Stimulated activated CD8-positive, alpha-beta memory T cell treated with anti-CD3 and anti-CD28 coated beads, Interleukin-4, amount 100 ng/mL, for 24 hours (primary cell): ENCODE measurements at places on chromosomes 11 and 22.
A peak's percentile ranks its signal among the peaks of the same experiment; 100 is the strongest.

GRCh38 chr11:20342347-20343141, 21.0 kb upstream of the HTATIP2 start:
- no peak for DNase-seq

GRCh38 chr11:44430140-44430539, 120.2 kb upstream of the ALX4 start:
- no peak for DNase-seq

- no peak for DNase-seq
These were observed 1.1 kb downstream of the DHCR7 start for GRCh38 chr11:71446942-71447688.

GRCh38 chr11:28702450-28702790, 594.2 kb downstream of the METTL15 start:
- no peak for DNase-seq

DNA sequence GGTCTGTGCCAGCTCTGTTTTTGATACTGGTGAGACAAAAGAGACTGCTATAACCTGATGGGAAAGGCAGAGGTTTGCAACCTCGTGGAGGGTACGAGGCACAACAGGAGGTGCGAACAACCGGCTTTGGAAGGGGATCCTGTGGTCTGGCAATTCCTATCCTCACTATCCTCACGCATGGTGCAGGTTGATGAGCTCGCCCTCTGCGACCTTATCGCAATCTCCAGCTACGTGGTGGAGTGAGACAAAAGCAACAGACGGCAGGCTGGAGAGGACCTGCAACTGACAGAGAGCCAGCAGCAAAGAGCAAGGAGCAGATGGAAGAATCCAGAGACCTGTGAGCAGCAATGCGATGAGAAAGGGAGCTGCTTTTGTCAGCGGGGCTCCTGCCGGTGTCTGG, 47.3 kb upstream of the TSKU start:
- no peak for DNase-seq

- DNase-seq = no peak
These were observed 69.4 kb upstream of the HORMAD2 start for GRCh38 chr22:30010789-30011405.

DNA sequence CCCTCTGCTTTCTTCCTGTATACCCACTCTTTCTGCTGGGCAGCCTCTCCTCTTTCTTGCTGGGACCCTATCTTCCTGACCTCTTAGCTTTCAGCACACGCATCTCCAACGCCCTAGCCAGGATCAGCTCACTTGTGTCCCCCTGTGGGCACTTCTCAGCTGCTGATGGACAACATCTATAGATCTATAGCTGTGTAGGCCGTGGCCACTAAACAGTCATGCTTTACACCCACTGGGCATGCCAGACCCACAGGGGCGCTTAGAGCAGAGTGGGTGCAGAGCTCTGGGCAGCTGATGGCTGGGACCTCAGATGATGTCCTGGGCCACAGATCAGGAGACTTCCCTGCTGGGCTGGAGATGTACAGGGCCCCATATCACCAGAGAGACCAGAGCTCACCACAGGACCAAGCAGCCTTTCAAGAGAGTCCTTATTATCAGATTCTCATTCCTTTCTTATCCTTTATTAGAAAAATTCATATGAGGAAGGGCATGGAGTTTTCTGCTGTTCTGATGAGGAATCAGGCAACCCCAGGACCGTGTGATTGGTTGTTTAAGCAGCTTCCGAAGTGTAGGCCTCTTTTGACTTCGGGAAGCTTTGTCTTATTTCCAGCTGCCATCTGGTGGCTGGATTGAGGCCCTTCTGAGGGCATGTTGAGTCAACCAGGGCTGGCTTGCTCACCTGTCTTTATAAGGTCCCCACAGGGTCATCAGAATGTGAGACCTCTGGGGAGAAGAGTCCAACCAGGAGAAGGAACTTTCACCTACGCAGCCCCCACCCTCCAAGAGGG, 60.5 kb downstream of the OSBP2 start:
- DNase-seq = peak; percentile 12

- DNase-seq = no peak
These were observed 125.1 kb upstream of the ZBED5 start for GRCh38 chr11:10982704-10983510.

GRCh38 chr22:30702856-30703255, 8.2 kb downstream of the OSBP2 start:
- DNase-seq = no peak

DNA sequence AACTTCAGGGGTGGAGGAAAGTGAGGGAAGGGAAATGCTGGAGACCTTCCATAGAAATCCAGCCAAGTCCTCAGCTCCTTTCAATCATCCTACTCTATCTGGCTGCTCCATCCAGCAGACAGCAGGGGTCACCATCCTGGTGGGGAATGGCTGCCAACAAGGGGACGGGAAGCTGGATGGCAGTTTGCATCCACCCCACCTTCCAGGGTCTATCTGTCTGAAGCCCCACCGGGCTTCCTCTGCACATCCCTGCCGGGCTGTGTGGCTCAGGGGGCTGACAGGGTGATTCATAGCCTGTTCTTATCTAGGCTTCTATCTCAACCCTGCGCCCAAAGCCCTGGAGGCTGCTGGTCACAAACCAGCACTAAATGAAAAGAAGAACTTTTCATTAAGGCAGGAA, 1.1 kb downstream of the SYTL2 start:
- no peak for DNase-seq

- no peak for DNase-seq
These were observed 13.0 kb upstream of the GNAZ start for GRCh38 chr22:23057331-23057730.

- no peak for DNase-seq
These were observed 231.2 kb downstream of the NTM start for GRCh38 chr11:131601586-131601985.

- DNase-seq = no peak
These were observed 15.2 kb upstream of the NUP160 start for GRCh38 chr11:47863189-47863897.

GRCh38 chr11:83836883-83837654, 550.9 kb upstream of the CCDC90B start:
- DNase-seq = no peak

DNA sequence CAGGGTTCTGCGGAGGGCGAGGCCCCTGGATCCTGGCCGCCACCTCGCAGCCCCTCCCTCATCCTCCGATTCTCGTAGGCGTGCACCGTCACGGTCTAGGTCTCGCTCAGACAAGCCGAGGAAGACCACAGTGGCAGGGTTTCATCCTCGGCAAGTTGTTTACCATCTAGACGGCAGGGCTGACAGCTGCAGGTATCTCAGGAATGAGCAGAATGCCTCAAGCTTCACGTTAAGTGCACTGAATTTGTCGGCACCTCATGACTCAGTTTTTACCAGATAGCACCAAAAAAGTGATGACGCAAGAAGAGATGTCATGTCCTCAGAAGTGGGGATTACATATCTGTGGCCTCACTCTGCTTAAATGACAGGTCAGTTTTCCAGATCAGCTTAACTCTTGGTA, 35.1 kb downstream of the WT1 start:
- no peak for DNase-seq

- no peak for DNase-seq
These were observed 19.9 kb upstream of the ARAP1 start for GRCh38 chr11:72772059-72772458.

DNA sequence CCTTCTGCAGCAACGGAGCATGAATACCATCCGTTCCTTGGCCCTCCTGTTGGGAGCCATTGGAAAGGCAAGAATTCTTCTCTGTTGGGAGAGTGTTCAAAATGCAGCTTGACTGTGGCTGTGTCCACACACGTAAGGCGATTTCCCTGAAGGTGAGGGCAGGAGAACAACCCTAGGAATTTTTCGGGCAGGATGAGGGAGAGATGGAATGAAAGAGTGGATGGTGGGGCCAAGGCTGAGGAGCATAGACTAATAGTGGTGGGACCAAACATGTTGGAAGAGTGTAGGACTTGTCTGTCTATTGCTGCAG, 924.9 kb downstream of the TBC1D22A start:
- no peak for DNase-seq

- no peak for DNase-seq
These were observed 24.5 kb upstream of the SERPIND1 start for GRCh38 chr22:20749453-20749852.

DNA sequence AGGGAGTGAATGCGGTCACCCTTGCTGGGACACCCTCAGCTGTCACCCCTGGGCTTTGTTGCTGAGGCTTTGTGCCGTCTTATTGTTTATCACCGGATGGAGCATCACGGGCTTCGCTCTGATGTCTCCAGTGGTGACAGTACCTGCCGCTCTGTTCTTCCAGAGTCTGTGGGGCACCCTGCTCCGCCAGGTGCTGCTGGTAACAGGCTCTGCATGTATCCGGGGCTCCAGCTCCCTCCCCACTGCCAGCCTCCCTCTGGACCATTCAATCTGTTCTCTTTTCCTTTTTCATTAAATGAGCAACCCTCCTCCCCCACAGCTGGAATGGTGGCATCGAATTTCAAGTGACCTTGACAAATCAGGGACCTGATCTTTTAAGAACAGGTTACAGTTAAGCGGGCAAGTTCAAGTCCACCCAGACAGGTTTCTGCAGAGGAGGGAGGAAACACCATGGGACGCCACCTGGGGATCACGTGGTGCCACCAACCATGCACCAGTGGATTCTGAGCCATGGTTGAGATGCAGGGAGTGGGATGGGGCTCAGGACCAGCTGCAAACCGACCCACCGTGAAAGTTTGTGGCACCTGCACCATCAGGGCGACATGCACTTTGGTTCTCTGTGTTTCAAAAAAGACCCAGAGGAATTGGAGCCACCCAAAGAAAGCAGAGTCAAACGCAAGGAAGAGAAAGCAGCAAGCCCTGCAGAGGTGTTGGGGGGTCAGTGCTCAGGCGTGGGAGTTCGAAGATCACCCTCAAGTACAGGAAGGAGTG, 89.3 kb downstream of the BCR start:
- no peak for DNase-seq

DNA sequence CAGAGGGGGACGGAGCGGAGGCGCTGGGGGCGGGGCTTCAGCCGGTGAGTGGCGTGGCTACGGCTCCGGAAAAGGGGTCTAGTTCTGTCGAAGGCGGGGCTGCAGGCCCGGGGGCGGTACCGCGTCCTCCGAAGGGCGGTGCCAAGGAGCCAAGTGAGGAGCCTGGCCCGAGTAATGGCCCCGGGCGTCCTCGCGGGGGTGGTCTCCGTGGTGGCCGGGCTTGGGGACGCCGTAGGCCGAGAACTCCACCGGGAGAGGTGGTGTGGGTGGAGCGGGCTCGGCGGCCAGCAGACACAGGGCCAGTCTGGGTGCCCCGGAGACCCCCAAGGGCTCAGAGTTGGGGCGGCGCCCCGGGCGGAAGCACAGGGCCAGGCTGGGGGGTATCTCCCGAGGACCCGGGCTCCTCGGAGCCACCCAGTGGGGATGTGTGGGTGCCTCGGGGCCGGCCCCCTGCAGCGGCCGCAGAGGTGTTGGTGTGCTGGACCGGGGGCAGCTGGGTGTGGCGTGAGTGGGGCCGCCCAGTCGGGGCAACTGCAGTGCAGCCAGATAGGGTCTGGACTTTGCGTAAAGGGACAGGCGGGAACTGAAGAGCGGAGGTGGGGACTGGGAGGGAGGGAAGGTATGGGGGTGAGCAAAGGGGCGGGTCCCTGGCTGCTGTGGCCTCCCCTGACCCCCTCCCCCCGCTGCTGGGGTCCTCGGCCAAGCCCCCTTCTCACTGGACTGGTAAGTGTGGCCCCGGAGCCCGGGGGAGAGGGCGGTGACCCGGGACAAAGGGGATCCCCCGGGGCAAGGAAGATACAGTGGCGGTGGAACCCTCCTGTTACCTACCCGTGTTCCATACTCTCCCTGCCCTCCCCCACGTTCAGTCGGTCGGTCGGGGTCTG, 838 bp downstream of the FKBP2 start:
- DNase-seq = peak; percentile 15
